Smooth muscle cell of the pulmonary artery (primary cell): ENCODE measurements at places on chromosomes 11 and 22. TPM values are rescaled to one million over a fixed set of nuclear protein-coding genes. Genes with fewer than 3 reads are reported as not detected.

CCDC87 gene
- 0.56 and 0.59 TPM in 2 replicates for total RNA-seq

CALCB gene
- not detected in 2 replicates for total RNA-seq

PANX3 gene
- not detected in 2 replicates for total RNA-seq

VSIG10L2 gene
- total RNA-seq: not detected in 2 replicates

OOSP2 gene
- total RNA-seq: not detected in 2 replicates

ENTHD1 gene
- not detected in 2 replicates for total RNA-seq

PARVA gene
- 71.7 and 74.6 TPM in 2 replicates for total RNA-seq

MMP13 gene
- total RNA-seq: not detected in 2 replicates

SAA1 gene
- 28.7 TPM in 1 of 2 replicates, not detected in the other for total RNA-seq

GLYATL1B gene
- not detected in 2 replicates for total RNA-seq

SYT12 gene
- 1.6 and 2.6 TPM in 2 replicates for total RNA-seq

DAGLA gene
- 3.8 and 4.4 TPM in 2 replicates for total RNA-seq

ALDH3B2 gene
- not detected in 2 replicates for total RNA-seq

HEPHL1 gene
- total RNA-seq: not detected in 2 replicates

OR4A16 gene
- not detected in 2 replicates for total RNA-seq

OR2AG1 gene
- total RNA-seq: not detected in 2 replicates

LDHAL6A gene
- not detected in 2 replicates for total RNA-seq

PRODH gene
- total RNA-seq: under 0.01 and 0.03 TPM in 2 replicates

PTPN5 gene
- total RNA-seq: not detected in 2 replicates

PRR33 gene
- total RNA-seq: not detected in 2 replicates

FZD4 gene
- 29.6 and 47.0 TPM in 2 replicates for total RNA-seq

SLC22A25 gene
- not detected in 2 replicates for total RNA-seq

RELT gene
- 5.1 TPM in 2 replicates for total RNA-seq

C11orf91 gene
- total RNA-seq: 0.17 and 0.26 TPM in 2 replicates

OLFML1 gene
- total RNA-seq: 3.4 and 51.0 TPM in 2 replicates

OR6X1 gene
- total RNA-seq: not detected in 2 replicates

PIM3 gene
- total RNA-seq: 18.9 and 27.6 TPM in 2 replicates

ZBTB16 gene
- total RNA-seq: under 0.01 TPM in 1 of 2 replicates, not detected in the other

KCNQ1OT1 gene
- 3.9 and 4.8 TPM in 2 replicates for total RNA-seq

RBM7 gene
- total RNA-seq: 55.0 and 68.6 TPM in 2 replicates

HTR3A gene
- not detected in 2 replicates for total RNA-seq

MS4A6E gene
- total RNA-seq: not detected in 2 replicates

DGCR6 gene
- total RNA-seq: 0.46 and 0.59 TPM in 2 replicates

TRPM5 gene
- total RNA-seq: not detected in 2 replicates

TENM4 gene
- 42.4 and 66.9 TPM in 2 replicates for total RNA-seq

B3GAT1 gene
- total RNA-seq: under 0.01 TPM in 1 of 2 replicates, not detected in the other

LRP4 gene
- total RNA-seq: 6.9 and 8.1 TPM in 2 replicates

FOLR1 gene
- total RNA-seq: not detected in 2 replicates

SLN gene
- 1.1 and 1.4 TPM in 2 replicates for total RNA-seq

DDI1 gene
- total RNA-seq: not detected in 2 replicates

KDM4D gene
- total RNA-seq: 0.36 and 0.52 TPM in 2 replicates

MRGPRX4 gene
- not detected in 2 replicates for total RNA-seq

VPREB1 gene
- not detected in 2 replicates for total RNA-seq

C11orf65 gene
- total RNA-seq: 0.65 and 0.73 TPM in 2 replicates

MRPL49 gene
- total RNA-seq: 39.9 and 55.2 TPM in 2 replicates

TIMP3 gene
- total RNA-seq: 195 and 249 TPM in 2 replicates

UPK2 gene
- total RNA-seq: not detected in 2 replicates

POLR2F gene
- 39.0 and 39.6 TPM in 2 replicates for total RNA-seq

GGTLC2 gene
- total RNA-seq: not detected in 2 replicates

SHANK3 gene
- 0.33 and 0.59 TPM in 2 replicates for total RNA-seq

OR52H1 gene
- total RNA-seq: 0.91 and 0.99 TPM in 2 replicates

BCO2 gene
- total RNA-seq: 1.4 and 1.6 TPM in 2 replicates

ELP4 gene
- total RNA-seq: 11.4 and 14.3 TPM in 2 replicates

SYT7 gene
- total RNA-seq: 7.4 and 40.1 TPM in 2 replicates
